ENCODE measurements at places on chromosomes 6 and 20.

GRCh38 chr20:50826121-50826520 lies 31.3 kb downstream of the BCAS4 start:
- DNase-seq: peak; percentile 44

GRCh38 chr6:7214468-7214867 lies 98.5 kb downstream of the SSR1 start:
- peak; percentile 31 for DNase-seq

- peak; percentile 96 for DNase-seq
These were observed 86.8 kb downstream of the GJA1 start for GRCh38 chr6:121522265-121522664.

DNA sequence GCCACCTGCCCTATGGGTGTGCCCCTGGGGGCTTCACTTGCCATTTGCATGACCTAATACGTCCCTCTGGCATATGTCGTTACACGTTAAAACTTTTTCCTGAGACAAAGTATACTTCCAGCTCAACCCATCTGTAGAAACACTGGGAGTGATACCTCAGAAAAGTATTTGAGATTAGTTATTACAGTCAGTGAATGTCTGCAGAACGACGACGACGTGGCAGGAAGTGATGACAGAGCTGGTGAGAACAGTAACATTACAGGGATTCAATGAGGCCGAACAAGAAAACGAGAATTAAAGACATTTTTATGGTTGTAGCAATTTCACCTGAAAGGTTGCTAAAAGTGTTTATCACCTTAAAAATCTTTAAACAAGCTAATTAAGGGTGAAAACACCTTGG lies 40.2 kb downstream of the SASH1 start:
- DNase-seq: no peak

DNA sequence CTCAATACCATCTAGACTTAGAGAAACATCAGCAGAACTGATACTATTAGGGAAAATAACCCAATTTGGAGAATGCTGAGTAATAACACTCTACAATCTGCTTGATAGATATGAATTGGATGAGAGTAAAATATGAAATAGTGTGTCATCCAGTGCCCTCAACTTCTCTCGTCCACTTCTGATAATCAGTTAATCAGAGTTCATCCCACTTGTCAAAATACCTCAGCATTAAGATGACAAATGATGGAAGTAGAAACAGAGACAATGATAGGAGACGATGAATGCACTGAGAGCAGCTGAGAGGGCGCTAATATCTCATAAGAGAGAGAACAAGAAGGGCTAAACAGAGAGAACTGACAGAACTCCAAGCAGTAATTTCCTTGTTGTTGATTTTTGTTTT lies 699.6 kb downstream of the EPHA7 start:
- DNase-seq: no peak

GRCh38 chr6:142013875-142014495 lies 118.7 kb upstream of the GJE1 start:
- no peak for DNase-seq

- DNase-seq: no peak
These were observed 262.4 kb downstream of the ERMARD start for GRCh38 chr6:170013815-170014214.

GRCh38 chr20:10610251-10610650 lies 63.5 kb downstream of the JAG1 start:
- DNase-seq: peak; percentile 42

GRCh38 chr20:18304618-18305017 lies 16.3 kb downstream of the ZNF133 start:
- DNase-seq: no peak

DNA sequence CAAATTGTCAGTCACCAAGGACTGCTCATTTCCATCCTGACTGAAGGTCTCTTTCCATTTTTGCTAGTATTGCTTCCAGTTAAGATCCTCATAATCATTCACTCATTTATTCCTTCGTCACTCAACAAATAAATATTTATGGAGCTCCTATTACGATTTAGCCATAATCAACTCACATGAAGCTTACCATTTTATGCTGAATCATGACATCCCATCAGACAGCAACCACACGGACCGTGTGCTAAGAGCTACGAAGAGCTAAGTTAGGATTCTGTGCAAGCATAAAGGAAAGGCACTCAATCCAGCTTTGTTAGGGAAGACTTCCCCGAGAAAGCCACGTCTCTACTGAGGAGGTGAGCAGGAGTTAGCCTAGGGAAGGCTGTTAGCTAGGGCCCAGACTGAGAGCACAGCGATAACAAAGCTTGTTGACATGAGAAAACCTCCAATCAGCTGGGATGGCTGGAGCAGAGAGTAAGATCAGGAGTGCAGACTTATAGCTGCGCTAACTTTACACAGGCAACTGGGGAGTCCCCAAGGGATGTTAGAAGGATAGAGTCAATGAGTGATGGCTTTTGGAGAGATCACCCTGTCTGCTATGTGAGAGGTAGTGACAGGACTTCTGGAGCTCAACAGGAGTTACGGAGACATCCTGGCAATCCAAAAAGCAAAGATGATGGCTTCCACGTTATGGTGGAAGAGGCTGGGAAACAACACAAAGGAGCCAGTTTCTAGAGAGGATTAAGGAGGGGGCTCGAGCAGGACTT lies 2.6 kb upstream of the GID8 start:
- no peak for DNase-seq

- DNase-seq: no peak
These were observed 87.3 kb upstream of the SLC22A16 start for GRCh38 chr6:110563711-110564110.

DNA sequence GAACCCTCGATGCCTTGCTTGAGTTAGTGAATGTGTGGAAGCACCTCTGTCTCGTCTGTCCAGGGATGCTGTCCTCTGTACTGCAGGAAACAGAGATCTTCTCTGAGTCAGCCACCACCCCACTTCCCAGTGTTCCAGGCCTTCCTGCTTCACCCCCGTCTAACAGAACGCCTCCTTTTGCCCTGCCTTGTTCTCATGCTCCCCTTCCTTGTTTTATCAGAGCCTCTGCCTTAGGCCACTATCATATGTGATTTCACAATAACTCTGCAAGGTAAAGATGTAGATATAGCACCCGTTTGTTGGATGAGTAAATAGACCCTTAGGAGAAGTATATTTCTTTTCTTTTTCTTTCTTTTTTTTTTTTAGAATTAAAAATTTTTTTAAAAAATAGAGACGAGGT lies 106.7 kb upstream of the CLDN20 start:
- no peak for DNase-seq

GRCh38 chr6:19435755-19436154 lies 401.4 kb upstream of the ID4 start:
- no peak for DNase-seq

Data from EH (cell line).